ENCODE measurements at places on chromosomes 12 and 14.

- no peak for DNase-seq
Measured at GRCh38 chr12:47078733-47079467, 521 bp upstream of the PCED1B start.

- DNase-seq: no peak
Measured at GRCh38 chr12:24603371-24603770, 345.5 kb downstream of the BCAT1 start.

DNA sequence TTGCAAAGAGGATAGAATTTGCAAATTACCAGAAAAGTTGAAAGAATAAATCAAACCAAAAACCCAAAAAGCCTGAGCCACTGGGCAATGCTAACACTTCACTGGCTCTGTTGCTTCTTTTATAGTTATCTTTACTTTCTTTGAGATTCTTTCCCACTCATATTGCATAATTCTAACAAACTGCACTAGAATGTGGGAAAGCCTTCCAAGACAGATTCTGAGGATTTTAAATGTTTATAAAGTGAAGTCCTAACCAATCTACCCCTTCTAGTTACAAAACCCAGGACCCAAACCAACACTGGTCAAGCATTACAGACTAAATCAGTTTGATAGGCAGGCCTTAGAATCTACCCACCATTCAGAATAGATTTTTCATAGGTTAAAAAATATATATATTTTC, 150.9 kb downstream of the MED13L start:
- DNase-seq: no peak

- DNase-seq: no peak
Measured at GRCh38 chr14:87030197-87030596, 962.8 kb downstream of the GALC start.

DNA sequence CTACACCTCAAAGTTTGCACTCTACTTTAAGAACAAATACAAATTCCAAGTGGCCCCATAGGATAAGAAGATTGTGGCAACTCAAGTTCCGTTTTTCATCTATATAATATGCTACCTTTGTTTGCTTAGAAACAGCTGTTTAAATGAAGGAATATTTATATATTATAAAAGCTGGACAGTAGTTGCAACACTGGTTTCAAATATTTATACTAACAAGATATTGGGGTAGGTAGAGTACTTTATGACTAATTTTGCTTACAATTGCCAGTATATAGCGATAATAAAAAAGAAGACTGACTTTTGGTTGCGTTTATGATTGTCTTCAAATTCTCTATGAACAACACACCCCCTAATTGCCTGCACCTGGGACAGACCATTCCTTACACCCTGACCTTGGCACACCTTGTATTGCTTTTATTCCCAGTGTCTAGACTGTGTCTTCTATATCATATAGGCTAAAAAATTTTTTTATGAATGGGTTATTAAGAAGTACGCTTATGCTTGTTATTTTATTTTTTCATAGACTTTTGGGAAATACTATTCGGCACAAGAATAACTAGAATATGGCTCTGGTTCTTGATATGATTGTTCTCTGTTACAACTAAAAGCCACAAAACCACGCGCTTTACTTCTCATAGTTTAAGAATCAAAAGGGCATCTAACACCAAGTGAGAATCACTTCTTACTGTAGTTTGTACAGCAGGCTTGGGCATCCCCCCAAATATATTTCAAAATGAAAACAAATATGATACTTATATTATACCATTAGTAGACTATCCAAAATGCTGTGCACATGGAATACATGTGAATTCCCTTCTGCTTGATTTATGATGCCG, 455.4 kb upstream of the DCN start:
- no peak for DNase-seq

- DNase-seq: no peak
Measured at GRCh38 chr12:51906430-51907082, 748 bp upstream of the ACVRL1 start.

GRCh38 chr14:61531465-61532122, 163.7 kb upstream of the HIF1A start:
- DNase-seq: no peak

GRCh38 chr14:94501588-94502516, 7.4 kb downstream of the SERPINA12 start:
- no peak for DNase-seq

GRCh38 chr12:843609-844008, 91.2 kb downstream of the WNK1 start:
- DNase-seq: peak; percentile 17

- DNase-seq: peak; percentile 75
Measured at GRCh38 chr14:103121846-103122584, 1.2 kb upstream of the TNFAIP2 start.

- no peak for DNase-seq
Measured at GRCh38 chr14:73606271-73606670, 6.0 kb upstream of the ACOT6 start.

DNA sequence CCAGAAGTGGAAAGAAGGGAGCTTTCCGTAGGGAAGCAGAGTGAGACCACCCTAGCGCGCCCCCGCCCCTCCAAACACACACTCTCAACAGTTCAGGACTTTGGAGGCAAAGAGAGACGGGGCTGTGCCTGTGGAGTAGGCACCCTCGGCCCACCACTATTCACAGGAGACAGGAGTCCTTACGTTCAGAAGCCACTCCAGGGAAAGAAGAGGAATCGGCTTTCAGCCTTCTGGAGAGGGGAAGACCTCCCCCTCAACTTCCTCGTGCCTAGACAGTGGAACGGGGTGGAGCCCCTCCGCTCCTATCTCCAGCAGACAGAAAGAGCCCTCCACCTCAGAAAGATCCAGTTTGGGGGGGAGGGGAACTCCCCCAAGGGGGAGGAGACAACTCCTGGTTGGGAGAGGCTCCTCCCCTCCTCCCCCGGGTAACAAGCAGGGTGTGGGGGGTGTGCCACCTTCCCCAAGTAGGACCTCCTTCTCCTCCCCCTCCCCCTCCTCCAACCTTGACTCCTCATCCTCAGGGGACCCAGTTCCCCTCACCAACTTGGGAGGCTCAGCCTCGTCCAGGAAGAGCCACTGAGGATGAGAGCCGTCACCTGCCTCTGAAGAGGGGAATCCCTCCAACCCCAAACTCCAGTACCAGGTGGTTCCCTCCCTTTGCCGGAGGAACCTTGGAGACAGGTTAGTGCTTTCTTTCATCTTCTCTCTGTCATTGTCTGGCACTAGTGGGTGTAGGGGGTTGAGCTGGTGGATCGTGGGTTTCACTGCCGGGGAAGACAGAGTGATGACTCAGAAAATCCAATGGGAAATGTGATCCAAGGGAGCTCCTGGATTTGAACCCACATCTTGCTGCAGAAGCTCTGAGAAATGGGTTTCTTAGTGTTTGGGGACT, 883 bp downstream of the FOXJ2 start:
- DNase-seq: no peak

- DNase-seq: no peak
Measured at GRCh38 chr14:61568572-61569011, 126.7 kb upstream of the HIF1A start.
